NCI-H1417 treated with DMSO at 0.1 percent for 48 hours (cell line): ENCODE measurements at places on chromosomes 1 and 21.

DNA sequence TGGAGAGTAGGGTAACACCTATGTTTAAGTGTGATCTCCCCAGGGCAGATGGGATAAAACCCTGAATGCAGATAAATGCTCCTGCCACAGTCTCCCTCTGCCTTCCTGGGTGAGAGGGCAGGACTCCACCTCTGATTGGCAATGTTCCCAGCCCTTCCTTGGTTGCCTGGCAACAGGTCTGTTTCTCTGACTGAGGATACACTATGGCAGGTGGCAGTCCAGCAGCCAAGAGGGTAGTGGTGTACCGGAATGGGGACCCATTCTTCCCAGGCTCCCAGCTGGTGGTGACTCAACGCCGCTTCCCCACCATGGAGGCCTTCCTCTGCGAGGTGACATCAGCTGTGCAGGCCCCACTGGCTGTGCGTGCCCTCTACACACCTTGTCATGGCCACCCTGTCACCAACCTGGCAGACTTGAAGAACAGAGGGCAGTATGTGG is at the start of gene DCDC2B:
DCDC2B (plus strand) TSS at position 199 of the 438 bp plus-strand sequence; CDS start at position 204, 5 bp downstream.
- DNase-seq, result peak; percentile 55

- no peak for DNase-seq
These were observed 182.9 kb upstream of the CAMK1G start for GRCh38 chr1:209400351-209401220.

- no peak for DNase-seq
These were observed 763 bp downstream of the SIKE1 start for GRCh38 chr1:114779722-114780121.

DNA sequence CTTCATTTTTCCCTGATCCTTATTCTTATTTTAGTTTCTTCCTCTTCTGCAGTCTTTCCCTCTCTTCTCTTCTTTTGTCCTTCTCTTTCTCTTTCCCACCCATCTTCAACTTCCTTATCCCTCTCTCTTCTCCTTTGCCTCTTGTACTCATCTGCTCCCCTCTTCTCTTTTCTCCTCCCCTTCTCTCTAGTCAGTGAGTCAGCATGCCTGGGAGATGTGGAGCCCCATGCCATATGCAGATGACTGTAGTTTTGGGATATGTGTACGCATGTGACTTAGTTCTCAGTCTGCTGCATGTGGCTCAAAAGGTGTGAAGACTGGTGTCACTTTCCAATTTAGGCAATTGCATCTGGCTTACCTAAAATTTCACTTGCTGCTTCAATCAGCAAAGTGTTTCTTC is 10.4 kb downstream of the DNAJC6 start:
- no peak for DNase-seq

DNA sequence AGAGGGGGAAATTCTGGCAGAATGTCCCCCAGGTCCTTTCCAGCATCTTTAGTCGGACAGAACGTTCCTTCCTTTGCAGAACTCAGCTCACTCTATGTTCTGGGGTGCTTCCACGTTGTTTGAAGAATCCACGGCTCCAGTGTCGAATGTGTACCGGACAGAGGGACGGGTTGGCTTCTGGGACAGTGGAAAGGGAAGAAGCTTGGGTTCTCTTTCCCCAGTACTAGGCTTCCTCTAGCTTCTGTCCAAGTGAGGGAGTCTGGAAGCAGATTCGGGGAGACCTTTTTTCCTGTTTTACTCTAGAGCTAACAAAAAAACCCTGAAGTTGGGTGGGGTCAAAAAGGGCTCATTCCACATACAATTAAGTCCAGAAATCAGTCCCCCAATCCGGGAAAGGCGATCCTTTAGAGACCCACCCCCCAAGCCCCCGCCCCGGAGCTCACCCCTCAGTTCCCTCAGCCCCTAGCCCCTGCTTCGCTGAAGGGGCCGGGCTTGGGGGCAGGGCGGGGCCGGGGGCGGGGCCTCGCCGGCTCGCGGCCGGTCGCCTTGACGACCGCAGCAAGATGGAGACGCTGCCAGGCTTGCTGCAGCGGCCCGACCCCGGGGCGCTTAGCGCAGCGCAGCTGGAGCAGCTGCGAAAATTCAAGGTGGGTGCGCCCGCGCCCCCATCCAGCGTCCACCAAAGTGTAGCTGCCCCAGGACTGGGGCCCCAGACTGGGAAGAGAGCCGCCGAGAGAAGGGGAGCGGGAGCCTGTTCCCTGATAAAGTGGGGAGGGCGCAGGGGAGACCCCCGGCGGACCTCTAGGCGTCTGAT is at the start of gene RIIAD1:
RIIAD1 (plus strand) TSS at position 549 of the 814 bp plus-strand sequence; CDS start at position 564, 15 bp downstream.
- DNase-seq, result no peak

DNA sequence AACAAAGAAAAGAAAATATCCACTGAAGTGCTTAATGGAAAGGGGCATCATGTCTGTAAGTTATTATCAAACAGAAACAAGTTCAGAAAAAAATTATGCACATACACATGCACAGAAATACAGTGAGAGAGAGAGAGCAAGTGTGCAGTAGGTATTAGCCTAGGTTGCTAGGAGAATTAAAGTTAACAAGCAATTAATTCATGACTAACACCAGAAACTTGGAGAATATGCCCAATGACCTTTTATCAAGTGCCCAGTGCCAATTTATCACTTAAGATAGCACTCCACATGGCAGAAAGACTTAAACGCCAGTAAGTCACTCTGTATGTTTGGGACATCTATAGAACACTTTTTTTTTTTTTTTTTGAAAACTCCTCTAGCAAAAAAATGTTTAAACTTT is 56.2 kb upstream of the SLC16A1 start:
- DNase-seq, result no peak

- DNase-seq, result no peak
These were observed 53.1 kb downstream of the XCL1 start for GRCh38 chr1:168629466-168629865.

GRCh38 chr21:33886321-33886720 is 29.3 kb downstream of the ATP5PO start:
- DNase-seq, result no peak

- no peak for DNase-seq
These were observed 110.7 kb downstream of the SLC25A24 start for GRCh38 chr1:108089477-108089876.

DNA sequence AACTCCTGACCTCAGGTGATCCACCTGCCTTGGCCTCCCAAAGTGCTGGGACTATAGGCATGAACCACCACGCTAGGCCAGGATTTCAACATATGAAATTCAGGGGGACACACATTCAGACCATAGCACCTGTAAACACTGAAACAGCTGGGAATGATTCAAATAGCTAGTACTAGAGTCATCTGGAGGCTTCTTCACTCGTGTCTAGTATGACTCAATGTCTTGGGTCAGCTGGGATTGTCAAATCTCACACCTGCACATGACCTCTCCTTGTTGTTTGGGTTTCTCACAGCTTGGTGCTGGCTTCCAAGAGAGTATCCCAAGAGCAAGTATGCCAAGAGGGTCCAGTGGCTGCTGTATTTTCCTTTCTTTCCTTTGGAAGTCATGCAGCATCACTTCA is 75.1 kb downstream of the PGM1 start:
- DNase-seq, result no peak

DNA sequence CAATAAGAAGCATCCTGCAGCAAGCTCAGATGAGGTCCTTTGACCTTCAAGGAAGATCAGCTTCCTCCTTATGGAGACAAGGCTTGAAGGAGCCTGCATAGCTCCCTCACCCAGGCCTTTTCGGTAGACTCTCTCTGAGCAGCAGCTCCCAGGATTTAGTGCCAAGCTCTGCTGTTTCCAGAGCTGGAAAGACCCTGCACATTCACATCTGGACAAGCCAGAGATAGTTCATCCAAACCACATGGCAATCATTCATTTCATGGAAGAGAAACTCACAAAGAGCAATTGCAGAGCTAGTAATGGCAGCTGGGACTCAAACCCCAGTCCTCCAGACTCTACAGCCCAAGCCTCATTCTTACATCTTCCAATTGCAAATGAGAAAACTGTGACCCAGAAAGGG is 76.4 kb upstream of the EDN2 start:
- no peak for DNase-seq

DNA sequence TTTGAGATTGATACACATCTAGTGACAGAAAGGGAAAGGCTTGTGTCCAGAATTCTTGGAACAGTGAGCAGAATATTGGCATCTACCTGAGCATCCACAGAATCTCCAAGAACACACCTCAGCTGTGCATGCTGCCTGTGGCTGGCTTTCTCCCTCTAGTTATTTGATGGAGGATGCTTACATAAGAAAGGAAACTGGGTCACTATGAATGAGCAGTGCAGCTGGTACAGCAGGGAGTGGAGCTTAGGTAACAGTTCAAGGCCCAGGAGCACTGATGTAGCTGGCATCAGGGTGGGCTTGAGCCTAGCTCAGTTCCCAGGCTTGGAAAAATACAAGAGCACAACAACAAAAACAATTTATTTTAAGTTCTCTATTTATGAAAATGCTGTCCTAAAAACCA is 26.3 kb downstream of the RGS8 start:
- DNase-seq, result no peak

- DNase-seq, result no peak
These were observed 4.3 kb downstream of the ADAMTS1 start for GRCh38 chr21:26840912-26841311.

- no peak for DNase-seq
These were observed 5.3 kb upstream of the CELSR2 start for GRCh38 chr1:109243860-109244552.

DNA sequence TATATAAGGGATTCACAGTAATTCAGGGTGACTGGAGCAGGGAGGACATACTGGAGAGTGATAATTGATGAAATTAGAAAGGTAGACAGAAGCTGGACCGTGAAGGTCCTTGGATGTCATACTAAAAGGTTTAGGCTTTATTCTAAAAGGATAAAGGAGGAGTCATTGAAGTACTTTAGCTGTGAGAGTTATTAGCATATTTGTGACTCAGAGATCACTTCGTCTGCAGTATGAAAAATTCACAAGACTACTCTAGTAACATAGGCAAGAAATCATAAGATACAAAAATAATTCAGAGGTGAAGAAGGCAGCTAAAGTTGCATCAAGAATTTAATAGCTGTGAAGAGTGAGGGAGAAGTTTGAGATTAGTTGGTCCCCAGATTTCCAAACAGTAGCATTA is 26.3 kb downstream of the KCNA3 start:
- DNase-seq, result no peak

- no peak for DNase-seq
These were observed 22.5 kb upstream of the SRP9 start for GRCh38 chr1:225754940-225755641.

DNA sequence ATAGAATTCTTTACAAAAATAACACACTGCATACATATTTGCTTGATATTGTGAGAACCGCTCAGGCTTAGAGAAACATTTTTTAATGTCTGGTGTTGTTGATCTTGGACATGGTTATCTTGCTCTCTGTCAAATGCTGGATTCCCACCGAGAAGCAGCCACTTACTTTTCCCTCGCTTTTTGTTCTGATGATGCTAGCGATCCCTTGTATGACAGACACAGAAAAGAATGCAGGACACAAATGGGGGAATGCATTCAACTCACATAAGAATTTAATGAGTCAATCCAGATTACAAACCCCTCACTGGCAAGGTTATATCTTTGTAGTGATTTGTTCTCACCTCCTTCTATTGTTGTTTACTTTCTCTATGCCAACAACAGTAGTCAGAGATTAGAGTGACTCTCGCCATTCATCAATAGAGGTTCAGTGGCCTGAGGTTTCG is 76.8 kb upstream of the AKT3 start:
- DNase-seq, result no peak

DNA sequence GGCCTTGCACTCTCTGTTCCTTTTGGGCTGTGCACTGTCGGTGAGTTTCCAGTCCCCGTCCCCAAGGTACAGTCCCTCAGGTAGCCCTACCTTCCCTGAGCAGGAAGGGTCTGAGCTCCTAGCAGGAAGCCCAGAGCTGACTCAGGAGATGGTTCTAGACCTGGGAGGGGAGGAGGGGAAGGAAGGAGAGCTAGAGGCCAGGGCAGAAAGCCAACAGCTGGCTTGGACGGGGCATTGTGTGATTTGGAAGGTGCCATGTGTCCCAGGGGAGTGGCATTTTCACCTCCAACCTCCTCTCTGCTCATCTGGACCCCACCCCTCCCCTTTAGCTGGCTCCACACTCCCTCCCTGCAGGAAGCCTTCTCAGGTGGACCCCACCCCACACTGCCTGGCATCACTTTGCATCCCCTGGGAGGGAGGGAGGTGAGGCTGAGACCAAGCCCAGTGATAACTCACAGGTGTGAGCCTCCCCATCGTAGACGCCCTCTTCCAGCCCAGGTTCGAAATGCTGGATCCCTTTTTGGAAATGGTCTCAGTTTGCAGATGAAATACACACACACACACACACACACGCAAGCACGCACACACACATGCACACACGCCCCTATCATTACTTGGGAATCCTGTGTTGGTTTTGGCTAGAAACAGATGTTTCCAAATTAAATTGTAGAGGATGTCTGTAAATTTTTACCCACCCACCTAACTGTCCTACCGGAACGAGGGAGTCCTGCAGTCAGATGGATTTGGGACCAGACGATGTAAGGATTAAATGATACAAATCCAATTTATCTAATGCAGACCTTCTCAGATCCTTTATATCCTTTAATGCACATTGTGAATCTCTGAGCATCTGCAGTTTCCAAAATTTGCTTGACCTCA is 19.7 kb upstream of the IFNLR1 start:
- no peak for DNase-seq

DNA sequence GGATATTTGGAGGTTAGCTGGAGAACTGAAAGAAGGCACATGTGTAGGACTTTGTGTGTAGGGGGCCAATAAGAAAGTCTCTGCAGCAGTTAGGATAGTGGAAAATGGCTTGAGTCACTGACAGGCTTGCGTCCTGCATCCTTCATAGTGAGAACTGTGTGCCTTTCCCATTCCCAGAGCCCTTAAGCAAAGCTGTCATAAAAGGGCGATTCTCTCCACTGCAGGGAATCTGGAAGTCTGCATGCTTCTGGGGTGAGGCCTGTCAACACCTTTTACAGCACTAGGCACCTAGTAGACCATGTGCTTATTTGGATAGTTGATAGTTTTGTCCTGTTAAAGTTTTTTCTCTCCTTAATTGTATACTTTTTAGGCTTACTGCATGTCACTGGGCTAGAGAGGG is 39.4 kb upstream of the MACF1 start:
- no peak for DNase-seq

DNA sequence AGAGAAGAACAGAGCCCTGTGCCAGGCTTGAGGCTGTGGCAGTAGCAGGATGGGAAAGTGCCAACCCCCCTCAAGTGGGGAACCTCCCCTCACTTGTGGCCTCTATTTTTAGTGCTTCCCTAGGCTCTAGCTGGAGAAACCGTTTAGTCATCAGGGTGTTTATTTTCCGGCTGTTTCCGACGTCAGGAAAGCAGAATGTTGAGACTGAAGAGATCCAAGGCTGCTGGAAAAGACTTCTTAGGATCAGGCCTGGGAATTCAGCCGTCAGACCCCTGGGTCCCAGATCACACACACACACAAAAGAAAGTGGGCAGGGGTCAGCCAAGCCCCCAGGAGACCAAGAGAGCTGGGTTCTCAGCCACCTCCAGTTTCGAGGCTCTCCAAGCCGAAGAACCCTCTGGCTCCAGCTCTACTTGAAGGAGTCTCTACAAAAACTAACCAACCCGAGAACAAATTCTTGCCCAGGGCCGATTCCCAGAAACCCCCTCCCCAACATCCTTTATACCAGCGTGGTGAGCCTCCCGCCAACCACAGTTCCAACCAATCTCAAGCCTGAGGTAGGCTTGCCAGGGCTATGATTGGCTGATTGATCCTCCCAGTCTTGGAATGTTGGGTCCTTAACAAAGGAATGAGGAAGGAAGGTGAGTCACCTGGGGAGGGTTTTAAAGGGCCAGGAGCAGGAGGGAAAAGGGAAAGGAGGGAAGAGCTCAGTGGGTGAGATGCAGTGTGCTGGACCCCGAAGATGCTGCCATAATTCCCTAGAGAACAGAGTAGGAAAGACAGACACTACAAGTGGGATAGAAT is 2.5 kb upstream of the MEF2D start:
- no peak for DNase-seq

GRCh38 chr1:37574834-37575480 is 18.2 kb downstream of the DNALI1 start:
- DNase-seq, result no peak
